Fibroblast of skin of abdomen (primary cell): ENCODE measurements at places on chromosomes 2 and 18.

DNA sequence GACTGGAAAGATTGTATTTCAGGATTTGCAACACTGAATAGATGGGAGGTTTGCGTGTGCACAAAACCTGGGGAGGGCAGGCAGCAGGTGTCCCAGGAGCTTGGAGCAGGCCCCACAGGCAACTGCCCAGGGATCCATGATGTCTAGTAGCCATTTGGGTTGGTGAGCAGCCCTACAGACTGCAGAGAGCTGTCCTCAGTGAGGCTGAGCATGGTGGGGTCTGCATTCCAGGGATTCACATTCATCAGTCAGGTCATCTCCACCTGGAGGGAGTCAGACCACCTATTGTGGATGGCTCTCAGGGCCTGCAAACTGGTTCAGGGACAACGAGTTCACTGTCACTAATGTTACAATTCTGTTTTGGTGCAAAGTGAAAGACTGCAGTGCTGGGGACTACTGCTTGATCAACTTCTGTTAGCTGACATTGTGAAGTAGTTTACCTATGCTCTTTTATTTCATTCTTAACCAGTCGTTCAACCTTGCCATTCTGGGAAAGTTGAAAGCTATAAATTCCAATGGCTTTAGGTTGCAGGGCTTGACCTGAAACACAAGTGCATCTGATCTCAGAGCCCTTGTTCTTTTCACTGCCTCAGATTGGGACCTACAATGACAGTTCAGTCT, 222.6 kb downstream of the ZNF407 start:
- DNase-seq, result no peak

GRCh38 chr2:6896930-6897759, 19.6 kb downstream of the RSAD2 start:
- peak; percentile 33 for DNase-seq

DNA sequence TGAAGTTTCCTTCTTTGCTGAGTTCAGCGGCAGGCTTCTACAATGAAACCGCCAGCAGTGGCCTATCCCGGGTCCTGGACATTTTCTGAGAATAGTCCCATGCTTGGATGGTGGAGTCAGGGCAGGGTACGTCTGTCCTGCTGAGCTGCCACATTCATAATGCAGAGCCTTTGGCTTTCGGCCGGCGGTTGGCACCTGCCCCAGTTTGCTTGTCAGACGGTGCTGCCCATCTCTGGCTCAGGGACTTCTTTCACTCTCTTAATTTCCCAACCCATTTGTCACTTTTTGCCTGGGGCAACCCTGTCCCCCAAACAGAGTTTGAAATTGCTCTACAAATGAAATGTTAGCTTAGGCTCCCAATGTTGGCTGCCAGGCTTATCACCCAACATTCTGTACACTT, 57.2 kb downstream of the SOX11 start:
- no peak for DNase-seq

DNA sequence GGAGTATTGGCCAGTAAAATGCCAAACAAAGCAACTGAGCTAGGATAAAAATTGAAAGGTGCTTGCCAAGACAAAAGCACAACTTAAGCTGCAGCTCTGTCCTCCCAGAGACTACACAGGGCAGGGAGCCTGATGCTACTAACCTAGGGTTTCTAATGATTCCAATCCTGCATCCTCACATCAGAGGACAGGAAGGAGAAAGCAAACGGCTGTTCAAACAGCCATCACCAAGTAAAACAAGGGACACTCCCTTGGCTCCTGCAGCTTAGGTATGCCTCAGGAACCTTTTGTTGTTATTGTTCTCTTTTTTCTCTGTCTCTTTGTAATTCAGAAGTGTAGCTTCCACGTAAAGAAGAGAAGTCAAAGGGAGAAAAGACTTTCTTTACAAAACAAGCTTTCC, 99.5 kb downstream of the TCF4 start:
- DNase-seq, result no peak

DNA sequence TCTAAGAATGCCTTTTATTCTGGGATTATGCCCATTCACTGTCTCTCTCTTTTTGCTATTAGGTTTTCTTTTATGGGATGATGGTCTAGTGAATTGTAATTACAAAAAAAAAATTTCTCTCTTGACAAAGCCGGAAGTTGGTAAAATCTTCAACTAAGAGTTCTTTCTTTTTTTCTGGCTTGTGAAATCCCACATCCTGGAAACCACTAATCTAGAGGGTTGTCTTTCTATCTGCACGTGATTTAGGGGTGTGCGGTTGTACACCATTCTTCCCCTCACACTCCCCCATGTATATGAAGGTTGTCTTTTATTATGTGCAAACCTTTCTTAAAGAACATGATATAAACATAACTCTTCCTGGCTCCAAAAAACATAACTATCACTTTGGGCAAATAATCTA, 52.0 kb downstream of the GATA6 start:
- no peak for DNase-seq

- no peak for DNase-seq
Observed at GRCh38 chr2:28638102-28638501, 113.5 kb upstream of the PPP1CB start.

DNA sequence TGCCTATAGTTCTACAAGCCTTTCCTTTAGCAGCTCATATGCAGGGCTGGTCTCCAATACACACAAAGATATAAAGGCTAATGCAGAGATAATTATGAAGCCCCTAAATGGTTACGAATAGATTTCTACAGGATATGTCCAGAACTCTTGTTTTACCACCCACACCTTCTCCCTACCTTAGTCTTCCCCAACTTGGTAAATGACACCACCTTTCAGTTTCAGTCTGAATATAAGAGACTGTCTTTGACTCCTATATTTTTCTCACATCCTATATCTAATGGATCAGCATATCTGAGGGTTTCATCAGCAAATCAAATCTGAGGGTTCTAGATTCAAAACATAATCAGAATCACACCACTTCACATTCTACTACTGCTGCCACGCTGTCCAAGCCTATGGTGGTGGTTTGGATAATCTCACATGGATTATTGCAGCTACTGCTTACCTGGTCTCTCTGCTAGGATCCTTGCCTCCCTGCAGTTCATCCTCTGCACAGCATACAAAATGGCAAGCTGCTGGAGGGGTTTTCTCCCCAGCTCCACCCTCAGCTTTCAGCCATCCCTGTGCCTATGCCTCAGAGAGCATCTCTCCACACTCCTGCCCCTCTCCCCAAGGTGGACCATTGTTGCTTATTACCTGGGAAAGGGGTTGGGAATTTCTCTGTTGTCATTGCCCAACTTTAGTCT, 178.0 kb upstream of the SPOPL start:
- DNase-seq, result no peak

GRCh38 chr2:30147196-30147714, 448 bp downstream of the YPEL5 start:
- DNase-seq, result no peak

GRCh38 chr2:16475586-16475985, 190.0 kb downstream of the CYRIA start:
- no peak for DNase-seq

- no peak for DNase-seq
Observed at GRCh38 chr2:68110102-68110501, 47.3 kb upstream of the C1D start.

- DNase-seq, result peak; percentile 83
Observed at GRCh38 chr2:223109341-223109740, 57.4 kb downstream of the KCNE4 start.

DNA sequence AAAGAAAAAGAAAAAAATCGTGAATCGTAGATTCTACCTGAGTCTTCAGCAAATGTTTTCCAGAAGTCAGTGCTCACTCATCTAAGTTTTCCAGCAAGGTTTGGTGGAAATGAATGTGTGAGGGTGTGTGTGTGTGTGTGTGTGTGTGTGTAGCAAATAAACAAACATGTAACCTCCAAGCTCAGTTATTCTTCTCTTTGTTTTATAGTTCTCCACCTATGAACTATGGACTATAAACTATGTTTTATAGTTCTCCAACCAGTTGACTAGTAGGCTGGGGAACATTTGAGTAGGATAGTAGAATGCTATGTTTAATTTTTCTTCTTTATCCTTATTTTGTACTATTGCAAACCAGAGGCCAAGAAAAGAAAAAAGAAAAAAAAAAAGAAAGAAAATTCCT, 44.6 kb upstream of the SERPINE2 start:
- no peak for DNase-seq

DNA sequence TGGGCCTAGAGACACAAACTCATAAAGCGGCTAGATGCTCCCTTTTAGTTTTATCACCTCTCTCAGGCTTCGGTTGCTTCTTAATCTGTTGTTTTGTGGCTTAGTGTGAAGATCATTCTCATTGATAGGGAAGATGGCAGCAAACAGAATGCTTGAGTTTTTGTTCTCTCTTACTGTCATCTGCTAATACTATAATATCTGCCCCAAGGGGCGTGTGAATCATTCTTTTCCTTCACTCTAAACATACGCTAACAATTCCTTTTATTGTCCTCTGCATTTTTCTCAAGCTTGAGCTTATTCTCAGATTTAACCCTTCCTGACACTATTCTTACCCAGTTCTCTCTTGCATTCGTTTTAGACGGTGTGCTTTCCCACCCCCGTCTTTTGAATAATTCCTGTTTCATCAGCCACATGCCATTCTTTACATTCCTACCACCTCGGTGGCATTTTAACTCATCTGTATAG, 323.9 kb upstream of the NRP2 start:
- DNase-seq, result peak; percentile 82

DNA sequence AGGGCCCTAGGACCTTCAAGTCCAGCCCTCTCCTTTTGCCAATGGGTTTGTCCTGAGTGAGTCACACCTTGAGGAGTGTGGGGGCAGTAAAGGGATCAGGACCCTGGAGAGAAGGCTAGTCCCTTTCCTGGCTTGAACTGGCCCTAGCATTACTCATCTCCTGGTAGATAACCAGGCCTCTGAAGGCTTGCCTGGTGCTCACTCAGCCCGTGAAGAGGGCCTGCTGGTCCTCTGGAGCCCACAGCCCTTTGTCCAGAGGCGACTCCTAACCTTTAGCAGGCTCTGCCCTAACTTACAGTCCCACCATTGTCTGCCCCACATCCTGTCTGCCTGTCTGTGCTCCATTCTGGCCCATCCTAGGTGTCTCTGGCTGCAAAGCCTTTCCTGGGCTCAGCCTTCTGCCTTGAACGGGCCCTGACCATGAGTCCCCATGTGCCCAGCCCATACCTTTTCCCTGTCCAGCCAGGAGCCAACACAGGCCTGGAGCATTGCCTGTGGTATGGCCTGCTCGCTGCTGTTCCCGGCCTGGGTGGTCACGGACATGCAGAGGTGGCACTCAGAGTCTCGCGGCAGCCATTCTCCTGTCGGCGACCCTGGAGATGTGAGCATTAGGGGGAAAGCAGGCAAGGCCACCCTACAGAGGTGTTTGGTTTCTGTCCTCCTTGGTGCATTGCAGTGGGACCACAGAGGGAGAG, 5.0 kb downstream of the SFTPB start:
- DNase-seq, result peak; percentile 70

GRCh38 chr2:105371810-105372209, 27.0 kb downstream of the FHL2 start:
- no peak for DNase-seq

DNA sequence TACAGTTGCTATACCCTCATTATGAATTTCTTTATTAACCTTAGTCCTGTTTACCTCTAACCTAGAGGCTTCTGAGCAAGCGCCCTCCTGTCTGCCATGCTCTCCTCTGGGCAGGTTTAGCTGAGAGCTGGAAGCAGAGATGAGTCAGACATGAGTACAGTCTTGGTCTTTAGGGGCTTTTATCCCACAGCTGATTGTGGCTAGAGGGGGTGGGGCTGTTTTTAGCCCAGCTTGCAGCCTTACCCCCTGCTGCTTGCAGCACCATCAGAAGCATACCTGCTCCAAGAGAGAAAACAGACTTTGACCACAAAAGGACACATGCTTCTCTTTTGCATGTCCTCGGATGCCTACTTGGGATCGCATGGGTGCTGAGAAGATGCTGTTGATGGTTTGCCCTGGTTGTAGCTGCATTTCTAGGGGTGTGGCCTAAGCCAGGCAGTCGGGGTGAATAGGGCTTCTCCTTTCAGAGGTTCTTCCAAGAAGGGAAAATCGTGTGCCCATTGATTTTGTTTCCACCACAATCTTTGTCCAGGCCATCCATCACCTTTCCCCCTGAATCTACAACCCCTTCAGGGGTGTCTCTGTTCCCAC, 115.0 kb upstream of the LGALSL start:
- peak; percentile 67 for DNase-seq

DNA sequence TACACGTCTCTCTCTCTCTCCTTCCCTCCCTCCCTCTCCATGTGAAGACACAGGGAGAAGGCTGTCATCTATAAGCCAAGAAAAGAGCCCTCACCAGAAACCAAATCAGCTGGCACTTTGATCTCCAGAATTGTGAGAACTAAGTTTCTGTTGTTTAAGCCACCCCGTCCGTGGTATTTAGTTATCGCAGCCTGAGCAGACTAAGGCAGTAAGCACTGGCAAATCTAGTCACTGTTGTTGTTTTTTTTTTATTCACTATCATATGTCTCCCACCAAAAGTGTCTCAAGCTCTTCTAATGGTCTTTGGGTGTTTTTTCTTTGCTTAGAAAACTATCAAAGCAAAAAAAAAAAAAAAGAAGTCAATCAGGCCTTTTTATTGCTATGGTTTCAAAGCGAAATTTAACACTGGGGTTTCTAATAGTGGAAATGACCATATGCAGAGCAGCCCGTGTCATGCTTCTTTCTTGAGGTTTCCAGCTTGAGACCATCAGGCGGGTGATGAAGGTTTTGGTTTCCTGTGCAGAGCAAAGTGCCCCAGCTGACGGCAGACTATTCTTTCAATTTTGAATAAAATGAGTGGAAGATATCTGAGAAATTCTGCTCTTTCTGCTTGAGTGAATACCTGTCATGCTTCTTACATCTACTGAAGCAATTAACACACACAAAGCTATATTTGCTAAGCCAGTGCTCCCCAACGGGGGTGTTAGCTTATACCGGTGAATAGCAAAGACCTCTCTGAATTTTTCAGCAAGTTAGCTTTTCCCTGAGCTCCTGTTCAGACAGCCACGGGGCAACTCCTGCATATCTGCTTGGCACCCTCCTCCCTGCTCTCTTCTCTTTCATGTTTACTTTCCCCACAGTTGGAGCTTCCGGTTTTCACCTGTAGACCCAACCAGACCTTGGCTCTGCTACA, 394.1 kb upstream of the ATP5MC3 start:
- peak; percentile 21 for DNase-seq

DNA sequence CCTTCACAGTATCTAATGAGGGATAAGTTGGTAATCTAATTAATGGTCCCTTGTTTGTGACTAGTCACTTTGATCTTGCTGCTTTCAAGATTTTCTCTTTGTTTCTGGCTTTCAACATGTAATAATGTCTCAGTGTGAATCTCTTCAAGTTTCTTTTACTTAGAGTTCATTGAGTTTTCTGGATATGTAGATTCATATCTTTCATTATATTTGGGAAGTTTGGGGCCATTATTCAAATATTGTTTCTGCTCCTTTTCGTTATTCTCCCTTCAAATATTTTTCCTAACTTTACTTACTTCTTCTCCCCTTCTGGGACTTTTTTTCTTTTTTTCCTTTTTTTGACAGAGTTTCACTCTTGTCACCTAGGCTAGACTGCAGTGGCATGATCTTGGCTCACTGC, 21.1 kb upstream of the NAPG start:
- no peak for DNase-seq

GRCh38 chr2:216560838-216561270, 62.2 kb downstream of the RPL37A start:
- DNase-seq, result peak; percentile 88

DNA sequence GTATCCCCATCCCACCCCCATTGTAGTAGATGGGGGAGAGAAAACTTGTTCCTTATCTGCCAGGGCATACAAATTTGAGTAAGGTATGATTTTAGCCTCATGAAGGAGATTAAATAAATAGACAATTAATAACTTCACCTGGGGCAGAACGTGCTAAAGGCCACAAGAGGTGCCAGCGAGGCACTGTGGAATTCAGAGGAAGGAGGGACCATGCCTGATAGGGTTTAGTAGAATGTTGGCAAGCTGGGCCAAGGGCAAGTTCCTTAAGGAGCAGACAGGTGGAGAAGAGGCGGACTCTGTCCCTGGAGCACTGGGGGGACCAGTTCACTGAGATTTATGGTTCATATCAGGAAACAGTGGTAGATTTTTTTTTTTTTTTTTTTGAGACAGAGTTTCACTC, 22.5 kb downstream of the STAMBP start:
- no peak for DNase-seq
